Activated CD8-positive, alpha-beta memory T cell treated with anti-CD3 and anti-CD28 coated beads, Interleukin-2, amount 10 ng/mL, durations not matched to agents 7 days and 5 days (primary cell): ENCODE measurements at places on chromosomes 2 and 18. TPM values are rescaled to one million over a fixed set of nuclear protein-coding genes. Genes with fewer than 3 reads are reported as not detected.

LHCGR gene
- total RNA-seq, result not detected

SP110 gene
- 148 TPM for total RNA-seq

KCNS3 gene
- not detected for total RNA-seq

PAIP2B gene
- 1.5 TPM for total RNA-seq

TMEFF2 gene
- total RNA-seq, result not detected

SCTR gene
- not detected for total RNA-seq

TMEM200C gene
- total RNA-seq, result not detected

- DNase-seq, result no peak
- peaks cover 8% of the 10 kb centered on the region for H3K4me1 ChIP-seq
- H3K27ac ChIP-seq, result no peak overlapping the region
These were observed 3.8 kb upstream of the UXS1 start for GRCh38 chr2:106197878-106198277.

GRCh38 chr18:61443081-61443725, 110.0 kb downstream of the CDH20 start:
- H3K27ac ChIP-seq, result no peak overlapping the region
- DNase-seq, result no peak
- H3K36me3 ChIP-seq, result no peaks in the 10 kb centered on the region
- H3K27me3 ChIP-seq, result no peaks in the 10 kb centered on the region
- H3K4me1 ChIP-seq, result no peaks in the 10 kb centered on the region

GRCh38 chr18:45567123-45567522, 48.2 kb upstream of the SLC14A2 start:
- H3K36me3 ChIP-seq, result no peaks in the 10 kb centered on the region
- no peaks in the 10 kb centered on the region for H3K4me1 ChIP-seq
- no peak overlapping the region for H3K4me3 ChIP-seq

DNA sequence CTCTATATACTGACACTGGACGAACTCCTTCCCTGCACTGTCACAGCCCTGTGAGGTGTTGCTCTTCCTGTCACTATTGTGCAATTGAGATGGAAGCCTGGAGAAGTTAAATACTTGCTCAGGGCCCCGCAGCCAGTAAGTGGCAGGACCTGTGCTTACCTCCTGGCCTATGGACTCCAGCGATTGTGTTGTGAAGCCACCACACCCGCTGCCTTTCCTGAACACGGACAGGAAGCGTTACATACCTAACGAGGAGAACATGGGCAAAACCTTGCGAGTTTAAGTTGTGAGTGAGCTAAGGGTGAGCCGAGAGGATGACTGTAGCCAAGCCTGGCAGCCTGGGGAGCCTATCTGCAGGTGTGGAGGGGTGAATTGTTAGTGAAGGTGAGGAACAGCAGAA, 26.1 kb downstream of the RAB31 start:
- H3K27ac ChIP-seq, result no peak overlapping the region
- H3K36me3 ChIP-seq, result no peaks in the 10 kb centered on the region
- DNase-seq, result no peak
- H3K4me1 ChIP-seq, result peaks cover 16% of the 10 kb centered on the region
- peaks cover 50% of the 10 kb centered on the region for H3K27me3 ChIP-seq

DNA sequence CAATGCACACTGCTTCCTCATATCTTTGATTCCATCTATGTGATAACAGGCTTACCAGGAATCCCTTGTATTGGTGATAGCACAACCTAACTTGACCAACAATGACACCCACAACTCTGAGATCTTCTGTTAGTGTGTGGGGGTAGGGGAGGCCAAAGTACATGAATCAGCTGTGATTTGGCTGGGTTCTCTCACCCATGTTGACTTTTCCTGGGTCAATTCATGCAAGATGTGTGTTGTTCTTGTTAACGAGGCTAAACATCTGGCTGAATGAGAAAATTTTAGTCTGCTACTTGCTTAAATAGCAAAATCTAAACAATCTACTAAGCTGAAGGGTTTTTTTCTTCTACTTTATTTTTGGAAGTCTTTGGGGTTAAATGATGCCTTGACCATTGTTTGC, 341.2 kb upstream of the SLC14A2 start:
- no peaks in the 10 kb centered on the region for H3K36me3 ChIP-seq
- H3K27ac ChIP-seq, result no peak overlapping the region
- DNase-seq, result no peak
- no peaks in the 10 kb centered on the region for H3K4me1 ChIP-seq

DNA sequence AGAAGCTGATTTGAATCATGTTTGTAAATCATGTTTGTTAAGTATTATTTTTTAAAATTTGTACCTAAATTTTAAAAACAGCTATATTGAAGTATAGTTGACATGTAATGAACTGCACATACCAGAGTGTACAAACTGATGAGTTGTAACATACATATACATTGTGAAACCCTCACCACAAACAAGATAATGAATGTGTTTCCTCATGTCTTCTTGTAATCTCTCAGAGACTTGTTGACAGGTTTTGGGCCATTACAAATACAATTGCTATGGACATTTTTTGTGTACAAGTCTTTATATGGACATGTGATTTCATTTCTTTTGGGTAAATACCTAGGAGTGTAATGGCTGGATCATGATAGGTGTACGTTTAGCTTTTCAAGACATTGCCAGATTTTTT, 21.5 kb downstream of the WDR43 start:
- DNase-seq, result no peak
- no peak overlapping the region for H3K4me3 ChIP-seq
- no peaks in the 10 kb centered on the region for H3K27me3 ChIP-seq
- peaks cover 43% of the 10 kb centered on the region for H3K36me3 ChIP-seq
- H3K27ac ChIP-seq, result no peak overlapping the region

GRCh38 chr2:41966920-41967319, 80.9 kb upstream of the PKDCC start:
- no peak overlapping the region for H3K4me3 ChIP-seq
- no peak overlapping the region for H3K27ac ChIP-seq
- DNase-seq, result no peak
- no peaks in the 10 kb centered on the region for H3K36me3 ChIP-seq

- DNase-seq, result no peak
- H3K4me3 ChIP-seq, result no peak overlapping the region
- H3K36me3 ChIP-seq, result no peaks in the 10 kb centered on the region
- no peak overlapping the region for H3K27ac ChIP-seq
- no peaks in the 10 kb centered on the region for H3K27me3 ChIP-seq
- no peaks in the 10 kb centered on the region for H3K4me1 ChIP-seq
These were observed 508.5 kb downstream of the EPHA4 start for GRCh38 chr2:221063568-221063967.

- no peak overlapping the region for H3K27ac ChIP-seq
- H3K36me3 ChIP-seq, result peaks cover 3% of the 10 kb centered on the region
- DNase-seq, result no peak
- no peak overlapping the region for H3K4me3 ChIP-seq
- H3K27me3 ChIP-seq, result peaks cover 3% of the 10 kb centered on the region
- H3K4me1 ChIP-seq, result peaks cover 25% of the 10 kb centered on the region
These were observed 9.4 kb upstream of the MOB1A start for GRCh38 chr2:74188018-74188601.
